ENCODE measurements at places on chromosomes 3 and 15.
A peak's percentile ranks its signal among the peaks of the same experiment; 100 is the strongest.

- no peak for DNase-seq
These were observed 4.9 kb upstream of the TMEM212 start for GRCh38 chr3:171838218-171838720.

GRCh38 chr3:113516115-113516505 is 1.2 kb upstream of the SPICE1 start:
- DNase-seq: no peak

DNA sequence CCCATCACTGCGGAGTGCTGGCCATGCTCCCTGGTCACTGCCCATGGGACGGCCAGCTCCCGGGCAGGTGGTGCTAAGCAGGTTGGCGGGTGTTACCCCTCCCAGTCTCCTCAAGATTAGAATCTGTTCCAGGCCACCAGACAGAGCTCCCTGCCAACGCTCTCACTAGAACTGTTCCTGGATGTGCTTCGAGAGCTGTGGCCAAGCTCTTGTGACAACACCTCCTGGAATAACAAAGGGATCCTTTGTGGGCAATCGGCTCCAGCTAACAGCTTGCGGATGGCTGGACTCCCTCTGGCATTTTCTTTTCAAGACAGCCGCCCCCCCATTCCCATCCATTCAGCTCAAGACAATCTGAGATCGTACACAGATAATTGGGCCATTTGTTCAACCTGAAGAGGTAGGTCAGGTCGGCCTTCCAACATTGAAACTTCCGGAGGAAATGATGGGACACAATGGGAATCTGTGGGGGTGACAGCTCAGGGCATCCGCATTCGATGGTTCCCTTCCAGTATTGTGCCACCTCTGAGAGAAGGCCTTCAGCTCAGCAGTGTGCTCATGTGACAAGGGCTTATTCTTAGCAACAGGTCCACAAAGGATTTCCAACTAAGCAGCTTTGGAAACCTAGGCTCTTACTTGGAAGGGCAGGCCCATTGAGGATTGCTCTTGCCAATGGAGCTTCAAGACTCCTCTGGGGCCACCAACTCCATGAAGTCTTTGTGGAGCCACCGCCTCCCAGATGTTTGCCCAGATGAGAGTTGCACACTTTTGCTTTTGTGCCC is 11.6 kb upstream of the EPHB3 start:
- DNase-seq: peak; percentile 47

DNA sequence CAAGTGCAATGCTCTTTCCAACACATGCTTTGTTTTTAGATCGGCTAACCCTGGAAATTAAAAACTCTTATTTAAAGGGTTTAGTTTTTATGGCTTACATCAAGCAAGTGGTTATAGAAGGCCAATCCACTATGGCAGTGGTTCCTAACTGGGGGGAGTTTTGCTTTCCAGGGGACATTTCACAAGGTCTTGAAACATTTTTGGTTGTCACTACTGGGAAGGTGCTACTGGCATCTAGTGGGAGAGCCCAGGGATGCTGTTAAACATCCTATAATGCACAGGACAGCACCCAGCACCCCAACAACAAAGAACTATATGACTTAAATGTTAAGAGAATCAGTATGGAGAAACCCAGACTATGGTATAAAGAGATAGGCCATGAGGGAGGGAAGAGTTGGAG is 439.0 kb downstream of the NTRK3 start:
- DNase-seq: no peak

GRCh38 chr15:79900087-79900486 is 3.3 kb upstream of the MTHFS start:
- DNase-seq: no peak

DNA sequence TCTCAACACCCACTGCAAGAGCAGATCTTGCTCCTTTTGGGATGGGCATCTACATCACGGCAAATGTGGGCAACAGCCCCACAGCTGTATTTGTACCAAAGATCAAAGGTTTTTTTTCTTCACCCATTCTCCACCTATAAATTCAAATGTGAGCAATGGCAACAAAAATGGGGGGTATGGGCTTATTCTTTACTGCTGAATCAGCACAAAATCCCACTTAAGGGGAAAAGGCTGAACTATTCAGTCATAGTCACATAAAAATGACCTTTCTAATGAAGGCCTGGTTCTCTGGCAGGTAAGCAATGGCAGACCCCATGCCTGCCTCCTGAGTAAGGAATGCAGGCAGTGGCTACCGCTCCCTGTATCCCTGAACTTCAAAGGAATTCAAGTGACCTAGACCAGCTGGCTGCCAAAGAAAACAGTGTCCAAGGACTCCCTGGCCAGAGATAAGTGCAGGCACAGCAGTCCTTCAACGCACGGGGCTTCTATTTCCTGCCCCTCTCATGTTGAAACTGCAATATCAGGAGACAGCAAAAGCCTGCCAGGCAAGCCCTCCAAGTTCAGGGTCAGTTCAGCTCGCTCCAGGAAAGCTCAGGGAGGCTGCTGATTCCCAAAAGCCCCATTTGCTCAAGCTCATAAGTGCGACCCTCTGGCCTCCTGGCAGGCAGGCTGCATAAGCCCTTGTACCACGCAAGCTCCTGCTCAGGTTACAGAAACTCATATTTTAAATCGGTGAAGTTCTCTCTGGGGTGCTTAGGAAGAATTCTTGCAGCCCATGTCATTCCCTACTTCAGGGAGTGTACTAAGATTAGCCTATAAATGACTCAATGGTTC is 134.1 kb downstream of the PDZRN3 start:
- DNase-seq: no peak

DNA sequence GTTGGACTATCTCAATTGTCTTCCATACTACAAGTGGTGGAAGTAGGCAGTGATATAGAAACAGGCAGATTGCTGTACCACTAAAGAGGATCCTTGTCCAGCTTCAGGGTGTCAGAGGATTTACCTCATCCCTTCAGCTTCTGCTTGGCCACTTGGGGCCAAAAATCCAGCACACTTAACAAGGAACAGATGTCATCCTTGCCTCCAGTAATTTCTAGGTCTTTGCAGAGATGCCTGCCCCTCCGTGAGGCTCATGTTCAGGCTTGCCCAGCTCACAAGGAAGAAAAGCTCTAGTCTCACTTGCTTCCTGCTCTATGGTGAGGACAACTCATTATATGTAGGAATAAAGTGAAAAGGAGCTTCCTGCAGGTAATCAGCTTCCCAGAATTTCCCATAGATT is 510.3 kb downstream of the EPHA3 start:
- DNase-seq: no peak

DNA sequence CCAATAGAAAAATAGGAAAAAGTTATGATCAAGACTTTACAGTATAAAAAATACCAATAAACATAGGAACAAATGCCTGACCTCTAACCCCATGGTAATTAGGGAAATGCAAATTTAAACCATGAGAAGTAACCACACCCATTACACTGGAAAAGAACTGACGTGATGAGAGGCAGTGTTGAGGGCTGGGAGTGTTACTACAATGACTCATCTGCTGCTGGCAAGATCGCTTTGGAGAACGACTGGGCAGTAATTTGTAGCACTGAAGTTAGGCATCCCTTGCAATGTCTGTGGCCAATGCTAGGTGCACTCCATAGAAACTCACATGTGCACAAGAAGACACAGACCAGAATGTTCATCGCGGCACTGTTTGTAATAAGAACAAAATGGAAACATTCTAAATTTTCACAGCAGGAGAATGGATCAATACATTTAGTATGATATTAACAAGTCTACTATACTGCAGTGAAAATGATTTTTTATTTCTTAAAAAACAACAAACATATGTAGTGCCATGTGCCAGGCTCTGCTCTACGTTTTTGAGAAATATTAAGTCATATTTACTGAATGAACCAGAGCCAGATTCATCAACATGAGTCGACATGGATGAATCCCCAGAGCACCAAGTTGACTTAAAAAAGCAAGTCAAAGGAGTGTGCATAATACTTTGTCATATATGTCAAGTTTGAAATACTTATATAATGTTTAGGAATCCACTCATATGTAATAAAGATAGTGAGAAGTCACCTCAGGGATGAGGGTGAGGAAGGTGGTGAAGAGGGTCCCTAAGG is 37.6 kb upstream of the EPHB3 start:
- DNase-seq: no peak

DNA sequence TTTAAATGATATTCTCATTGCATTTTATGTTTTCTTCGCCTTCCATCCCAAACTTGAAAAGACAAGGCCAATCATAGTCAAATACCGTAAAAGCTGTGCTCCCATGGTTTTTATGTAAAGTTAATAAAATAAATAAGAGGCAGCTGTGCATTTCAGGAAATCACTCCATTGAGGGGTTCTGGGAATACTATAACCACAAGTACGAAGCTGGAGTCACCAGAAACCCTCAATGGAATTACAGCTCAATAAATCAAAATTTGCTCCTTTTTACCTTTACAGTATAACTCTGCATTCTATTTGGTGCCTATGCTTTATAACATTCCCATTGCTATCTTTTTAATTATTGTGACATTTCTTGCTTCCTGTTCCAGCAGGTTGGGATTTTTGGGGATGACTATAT is 77.2 kb downstream of the C3orf38 start:
- no peak for DNase-seq

- DNase-seq: no peak
These were observed 68.5 kb downstream of the TMCC1 start for GRCh38 chr3:129824926-129825541.

DNA sequence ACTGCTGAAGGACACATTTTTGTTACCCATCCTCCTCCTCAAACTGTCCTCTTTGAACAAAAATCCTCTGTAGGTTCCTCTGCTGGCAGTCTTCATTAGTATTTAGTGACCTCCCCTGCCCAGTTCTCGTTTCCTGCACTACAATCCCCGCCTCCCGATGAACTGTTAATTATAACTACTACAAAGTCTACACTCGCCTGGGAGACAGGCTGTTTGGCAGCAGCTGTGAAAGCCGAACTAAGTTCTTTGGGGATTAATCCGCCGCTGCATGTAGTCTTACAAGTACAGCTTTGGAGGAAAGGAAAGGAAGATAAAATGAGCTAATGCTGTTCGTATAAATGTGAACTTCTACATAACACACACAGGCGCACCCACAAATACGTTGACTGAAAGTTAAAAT is 160.0 kb upstream of the WNT5A start:
- no peak for DNase-seq

DNA sequence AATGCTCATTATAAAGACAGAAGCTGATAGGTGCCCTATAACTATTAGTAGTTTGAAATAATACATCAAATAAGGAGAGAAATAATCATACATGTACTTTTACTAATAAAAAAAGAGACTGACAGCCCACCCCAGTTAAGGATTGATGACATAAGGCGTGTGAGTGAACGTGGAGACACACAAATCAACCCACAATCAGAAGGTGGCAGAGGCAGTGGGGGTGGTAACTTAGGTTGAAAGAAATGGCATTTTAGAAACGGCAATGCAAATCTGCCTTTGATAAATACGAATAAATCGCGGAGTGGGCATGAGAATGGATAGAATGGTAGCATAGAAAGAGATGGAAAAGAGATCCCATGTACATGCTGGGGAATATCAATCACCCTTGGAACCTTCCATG is 256.2 kb upstream of the ATP10A start:
- DNase-seq: no peak

- DNase-seq: no peak
These were observed 2.9 kb downstream of the CCNL1 start for GRCh38 chr3:157156837-157157635.

DNA sequence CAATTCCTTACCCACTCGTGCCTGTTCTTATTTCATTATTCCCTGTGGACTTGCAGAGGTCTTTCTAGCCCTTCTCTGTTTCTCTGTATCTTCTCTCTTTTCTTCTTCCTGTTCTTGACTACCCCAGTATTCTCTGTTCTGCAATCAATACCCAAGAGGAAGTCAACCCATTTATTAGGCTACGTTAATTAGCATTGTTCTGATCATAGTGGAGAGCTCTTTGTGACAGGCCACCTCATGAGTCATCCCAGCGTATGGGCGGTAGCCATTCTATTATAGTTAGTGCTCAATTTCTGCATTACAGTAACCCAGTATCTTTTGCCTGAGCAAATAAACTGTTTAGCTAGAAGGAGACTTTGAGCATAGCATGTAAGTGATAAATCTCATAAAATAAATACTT is 259.5 kb upstream of the GRM7 start:
- DNase-seq: no peak

GRCh38 chr3:132268956-132269355 is 48.3 kb upstream of the ACP3 start:
- no peak for DNase-seq

GRCh38 chr3:159200176-159200575 is 398.3 kb downstream of the MFSD1 start:
- DNase-seq: no peak

DNA sequence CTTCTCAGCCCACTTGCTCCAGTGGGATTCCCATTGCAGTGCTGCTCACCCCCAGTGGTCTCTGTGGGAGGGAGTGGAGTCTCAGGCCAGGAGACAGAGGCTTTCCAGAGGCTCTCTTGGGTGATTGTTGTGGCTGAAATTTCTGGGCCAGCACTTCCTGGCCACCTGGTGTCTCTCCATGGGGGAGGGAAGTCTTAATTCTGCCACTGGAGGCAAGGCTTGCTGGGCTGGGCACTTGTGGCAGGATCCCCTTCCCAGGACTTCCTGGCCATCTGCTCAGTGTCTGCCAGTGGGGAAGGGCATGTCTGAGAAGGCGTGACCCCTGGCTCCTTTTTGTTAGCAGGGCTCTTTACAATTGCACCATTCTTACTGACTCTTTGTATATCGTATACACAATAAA is 351.8 kb downstream of the GABRB3 start:
- DNase-seq: no peak

- no peak for DNase-seq
These were observed 15.5 kb downstream of the TATDN2 start for GRCh38 chr3:10263646-10264363.

DNA sequence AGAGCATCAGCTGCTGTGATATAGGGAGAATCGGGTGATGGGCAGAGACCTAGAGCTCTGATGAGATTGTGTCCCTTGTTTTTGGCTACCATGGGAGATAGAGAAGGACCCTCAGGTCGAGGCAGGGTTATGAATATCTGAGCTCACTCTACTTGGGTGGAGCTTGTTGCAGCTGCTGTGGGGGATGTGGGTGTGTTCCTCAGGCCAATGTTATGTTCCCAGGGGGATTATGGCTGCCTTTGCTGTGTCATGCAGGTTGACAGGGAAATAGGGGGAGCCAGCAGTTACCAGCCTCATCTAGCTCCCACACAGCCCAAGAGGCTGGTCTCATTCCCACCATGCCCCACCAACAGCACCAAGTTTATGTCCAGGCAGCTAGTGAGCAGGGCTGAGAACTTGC is 131.5 kb downstream of the TRIM42 start:
- no peak for DNase-seq

GRCh38 chr3:194130807-194131589 is 5.0 kb upstream of the HES1 start:
- DNase-seq: peak; percentile 88

GRCh38 chr3:138799822-138800221 is 34.9 kb downstream of the PIK3CB start:
- no peak for DNase-seq

GRCh38 chr15:91853948-91854638 is 585 bp downstream of the SLCO3A1 start:
- no peak for DNase-seq

DNA sequence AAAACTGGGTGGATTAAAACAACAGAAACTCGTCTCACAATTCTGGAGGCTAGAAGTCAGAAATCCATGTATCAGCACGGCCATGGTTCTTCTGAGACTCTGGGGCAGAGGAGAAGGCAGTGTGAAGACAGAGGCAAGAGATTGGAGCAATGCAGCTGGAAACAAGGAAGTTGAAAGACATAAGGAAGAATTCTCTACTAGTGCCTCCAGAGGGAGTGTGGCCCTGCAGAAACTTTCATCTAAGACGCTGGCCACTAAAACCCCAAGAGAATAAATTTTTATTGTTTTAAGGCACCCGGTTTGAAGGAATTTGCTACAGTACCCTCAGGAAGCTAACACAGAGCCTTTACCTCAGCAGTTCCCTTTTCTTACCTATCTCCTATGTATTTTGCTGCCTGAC is 1012.2 kb upstream of the CADM2 start:
- no peak for DNase-seq

Data from NCI-H2029 treated with DMSO at 0.1 percent for 48 hours (cell line).